ENCODE measurements at places on chromosomes 16 and 17.

DNA sequence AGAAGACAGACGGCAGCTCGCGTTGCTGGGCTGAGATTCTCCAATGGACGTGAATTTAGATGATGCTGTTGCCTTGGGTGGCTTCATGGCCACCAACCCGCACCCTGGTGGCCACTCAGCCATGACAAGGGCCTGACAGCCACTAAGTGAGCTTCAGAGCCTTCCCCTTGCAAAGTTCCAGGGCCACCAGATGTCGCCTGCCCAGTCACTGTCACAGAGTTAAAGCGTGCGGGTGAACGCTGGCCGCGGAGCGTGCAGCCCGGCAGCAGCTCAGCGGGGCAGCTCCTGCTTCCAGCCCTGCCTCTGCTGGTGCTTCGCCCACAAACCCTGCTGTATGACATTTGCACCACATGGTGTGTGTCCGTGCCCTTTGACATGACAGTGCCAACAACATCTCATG, 13.3 kb upstream of the KREMEN2 start:
- DNase-seq: no peak

DNA sequence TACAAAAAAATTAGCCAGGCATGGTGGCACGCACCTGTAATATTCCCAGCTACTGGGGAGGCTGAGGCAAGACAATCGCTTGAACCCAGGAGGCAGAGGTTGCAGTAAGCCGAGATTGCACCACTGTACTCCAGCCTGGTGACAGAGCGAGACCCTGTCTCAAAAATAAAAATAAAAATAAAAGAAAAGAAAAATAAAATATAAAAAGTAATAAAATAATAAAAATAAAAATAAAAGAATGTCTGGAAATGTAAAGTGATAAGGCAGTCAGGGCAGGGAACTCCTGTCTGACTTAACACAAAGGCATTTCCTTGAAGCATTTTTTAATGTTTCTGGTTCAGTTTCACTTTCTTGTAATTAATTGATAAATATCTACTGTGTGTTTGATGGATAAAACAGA, 34.7 kb upstream of the DNAJA2 start:
- no peak for DNase-seq

- DNase-seq: no peak
These were observed 29.6 kb upstream of the ASGR2 start for GRCh38 chr17:7144213-7144612.

- DNase-seq: no peak
These were observed 377 bp upstream of the CRHR1 start for GRCh38 chr17:45783593-45784292.

- no peak for DNase-seq
These were observed 54.3 kb upstream of the NOL11 start for GRCh38 chr17:67663457-67663856.

DNA sequence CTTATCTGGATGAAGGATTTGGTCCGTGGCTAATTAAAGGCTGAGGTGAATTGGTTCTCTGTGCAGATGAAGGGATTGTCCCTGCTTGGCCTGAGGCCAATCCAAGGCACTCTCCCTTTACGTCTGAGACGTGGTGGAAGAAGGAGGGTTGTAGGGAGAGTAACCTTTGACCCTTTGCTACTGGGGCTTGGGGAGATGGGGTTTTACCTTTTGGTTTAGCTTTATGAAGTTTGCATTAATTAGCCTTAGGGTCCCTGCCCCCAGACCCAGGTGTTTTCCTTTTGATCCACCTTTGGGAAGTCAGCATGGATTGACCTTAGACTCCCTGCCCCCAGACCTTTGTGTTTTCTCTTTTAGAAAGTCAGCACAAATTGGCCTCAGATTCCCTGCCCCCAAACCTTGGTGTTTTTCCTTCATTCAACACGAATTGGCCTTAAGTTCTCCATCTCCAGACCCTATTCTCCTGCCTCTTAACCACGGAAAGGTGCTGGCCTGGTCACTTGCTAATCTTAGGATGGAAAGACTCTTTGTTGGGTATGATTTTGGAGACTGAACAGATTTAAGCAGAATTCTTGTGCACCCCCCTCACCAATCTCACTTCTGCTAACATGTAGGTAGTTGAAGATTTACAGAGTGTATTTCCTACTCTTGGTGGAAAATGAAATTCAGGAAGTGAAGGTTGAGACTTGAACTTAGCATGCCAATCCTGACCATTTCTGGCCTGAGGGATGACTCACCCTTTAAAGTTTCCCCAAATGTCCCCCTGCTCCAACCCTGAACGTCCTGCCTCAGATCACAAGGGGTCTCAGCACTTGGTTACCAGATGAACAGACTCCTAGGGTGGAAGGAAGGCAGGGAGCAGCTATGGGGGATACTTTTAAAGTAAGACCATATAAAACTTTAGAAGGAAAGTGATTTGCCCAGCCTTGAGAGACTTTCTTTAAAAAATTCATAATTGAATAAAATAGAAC, 23.1 kb upstream of the MMD start:
- DNase-seq: no peak

GRCh38 chr16:20839504-20839903, 33.2 kb downstream of the REXO5 start:
- DNase-seq: no peak

DNA sequence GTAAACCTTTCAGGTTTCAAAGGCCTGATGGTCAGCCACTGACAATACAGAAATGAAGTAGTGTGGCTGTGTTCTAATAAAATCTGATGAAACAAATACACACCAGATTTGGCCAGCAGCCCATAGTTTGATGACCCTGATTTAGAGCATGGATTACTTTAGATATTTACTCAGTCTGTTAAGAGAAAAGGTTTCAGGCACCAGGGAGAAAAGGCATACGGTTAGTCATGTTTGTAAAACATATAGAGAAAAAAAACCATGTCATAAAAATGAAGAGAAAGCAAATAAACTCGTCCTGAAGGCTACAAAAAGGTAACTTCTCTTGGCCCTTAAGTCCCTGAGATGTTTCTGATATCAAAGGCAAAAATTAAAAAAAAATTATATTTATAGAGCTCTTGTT, 112.1 kb downstream of the ADAMTS18 start:
- DNase-seq: no peak

DNA sequence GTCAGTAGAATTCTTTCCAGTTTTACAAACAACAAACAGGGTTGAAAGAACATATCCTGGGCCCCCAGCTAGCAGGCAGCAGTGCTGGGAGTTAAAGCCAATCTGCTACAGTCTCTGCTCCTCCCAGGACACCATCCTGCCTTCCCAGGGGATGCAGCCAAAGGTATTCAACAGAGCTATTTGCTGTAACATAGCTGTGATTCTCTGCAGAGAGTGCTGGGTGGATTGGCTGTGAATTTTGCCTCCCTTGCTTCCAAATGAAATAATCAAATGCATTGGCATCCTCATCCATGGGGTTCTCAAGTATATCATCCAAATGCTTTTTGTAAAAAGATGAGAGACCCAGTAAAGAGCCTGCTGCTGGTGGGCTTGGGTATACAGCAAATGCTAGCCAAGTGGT, 124.3 kb downstream of the NPIPB5 start:
- DNase-seq: no peak

DNA sequence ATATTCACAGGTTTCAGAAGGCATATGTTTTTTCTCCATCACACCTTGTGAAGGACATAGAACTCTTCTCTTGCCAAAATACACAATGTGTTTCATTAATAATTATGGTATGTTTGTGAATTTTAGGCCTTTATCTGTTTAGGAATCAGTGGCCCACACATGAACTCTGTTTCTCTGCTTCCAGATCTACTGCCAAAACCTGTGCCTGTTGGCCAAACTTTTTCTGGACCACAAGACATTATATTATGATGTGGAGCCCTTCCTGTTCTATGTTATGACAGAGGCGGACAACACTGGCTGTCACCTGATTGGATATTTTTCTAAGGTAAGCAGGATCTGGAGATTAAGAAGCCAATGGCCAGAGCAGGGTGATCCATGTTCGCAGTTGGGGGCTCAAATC, 26.4 kb downstream of the TAC4 start:
- DNase-seq: no peak

GRCh38 chr16:49738832-49739231, 117.1 kb downstream of the ZNF423 start:
- no peak for DNase-seq

- no peak for DNase-seq
These were observed 42.4 kb upstream of the NF1 start for GRCh38 chr17:31052187-31052889.

- no peak for DNase-seq
These were observed 77.5 kb downstream of the GNAO1 start for GRCh38 chr16:56268799-56269198.

- DNase-seq: no peak
These were observed 10.8 kb downstream of the SSH2 start for GRCh38 chr17:29918922-29919856.

DNA sequence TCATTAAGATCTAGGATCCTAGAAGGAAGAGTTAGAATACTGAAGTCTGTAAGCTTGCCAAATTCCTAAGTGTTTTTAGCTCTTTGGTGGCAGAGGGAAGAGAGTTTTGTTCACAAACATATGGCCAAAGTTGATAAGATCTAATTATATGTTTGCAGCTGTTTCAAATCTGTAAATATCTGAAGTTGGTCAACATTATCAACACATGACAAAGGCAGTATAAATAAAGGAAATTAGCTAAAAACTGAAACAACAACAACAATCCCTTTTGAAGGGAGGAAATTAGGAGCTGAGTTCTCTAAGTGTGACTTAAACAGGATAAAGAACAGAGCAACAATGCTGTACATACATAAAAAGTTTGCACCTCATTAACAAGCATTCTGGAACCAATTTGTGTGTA, 208.7 kb downstream of the KCNJ2 start:
- no peak for DNase-seq

DNA sequence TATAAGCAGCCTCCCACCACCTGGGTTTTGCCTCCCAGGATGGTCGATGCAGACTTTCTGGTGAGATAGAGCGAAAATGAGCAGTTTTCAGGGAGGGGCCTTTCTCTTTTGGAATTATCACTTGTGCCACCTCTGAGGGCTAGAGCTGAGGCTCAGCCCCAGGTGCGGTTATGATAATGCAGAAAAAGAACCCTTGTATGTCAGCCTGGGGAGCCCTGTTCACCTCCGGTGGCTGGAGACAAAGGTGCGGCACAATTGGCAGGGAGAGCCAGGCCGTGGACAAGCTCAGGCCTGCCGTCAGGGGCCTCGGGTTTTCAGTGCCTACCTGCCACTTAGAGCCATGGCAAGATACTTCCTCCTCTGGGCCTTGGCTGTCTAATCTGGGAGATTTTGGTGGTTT, 4.4 kb downstream of the SCPEP1 start:
- DNase-seq: no peak

- DNase-seq: no peak
These were observed 188.0 kb downstream of the HAPSTR1 start for GRCh38 chr16:9279291-9280068.

DNA sequence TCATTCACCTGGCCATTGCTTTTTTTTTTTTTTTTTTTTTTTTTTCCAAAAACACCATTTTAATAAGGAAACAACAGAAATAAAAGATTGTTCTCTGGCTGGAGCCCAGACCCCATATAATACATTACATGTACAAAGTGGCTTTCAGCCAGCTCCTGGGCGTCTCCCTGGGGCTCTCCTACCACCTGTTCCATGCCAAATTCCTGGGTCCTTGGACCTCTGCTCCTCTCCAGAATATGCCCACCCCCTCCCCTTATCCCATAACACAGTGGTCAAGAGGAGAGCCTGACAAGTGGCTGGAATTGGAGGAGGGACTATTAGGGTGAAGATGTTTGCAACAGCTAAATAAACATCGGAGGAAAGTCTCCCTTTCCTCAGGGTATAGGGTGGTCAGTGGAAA, 3.6 kb upstream of the PHF12 start:
- DNase-seq: no peak

- no peak for DNase-seq
These were observed 122.6 kb upstream of the MON1B start for GRCh38 chr16:77068402-77068801.

GRCh38 chr17:30363715-30364202, 15.0 kb upstream of the CPD start:
- DNase-seq: no peak

DNA sequence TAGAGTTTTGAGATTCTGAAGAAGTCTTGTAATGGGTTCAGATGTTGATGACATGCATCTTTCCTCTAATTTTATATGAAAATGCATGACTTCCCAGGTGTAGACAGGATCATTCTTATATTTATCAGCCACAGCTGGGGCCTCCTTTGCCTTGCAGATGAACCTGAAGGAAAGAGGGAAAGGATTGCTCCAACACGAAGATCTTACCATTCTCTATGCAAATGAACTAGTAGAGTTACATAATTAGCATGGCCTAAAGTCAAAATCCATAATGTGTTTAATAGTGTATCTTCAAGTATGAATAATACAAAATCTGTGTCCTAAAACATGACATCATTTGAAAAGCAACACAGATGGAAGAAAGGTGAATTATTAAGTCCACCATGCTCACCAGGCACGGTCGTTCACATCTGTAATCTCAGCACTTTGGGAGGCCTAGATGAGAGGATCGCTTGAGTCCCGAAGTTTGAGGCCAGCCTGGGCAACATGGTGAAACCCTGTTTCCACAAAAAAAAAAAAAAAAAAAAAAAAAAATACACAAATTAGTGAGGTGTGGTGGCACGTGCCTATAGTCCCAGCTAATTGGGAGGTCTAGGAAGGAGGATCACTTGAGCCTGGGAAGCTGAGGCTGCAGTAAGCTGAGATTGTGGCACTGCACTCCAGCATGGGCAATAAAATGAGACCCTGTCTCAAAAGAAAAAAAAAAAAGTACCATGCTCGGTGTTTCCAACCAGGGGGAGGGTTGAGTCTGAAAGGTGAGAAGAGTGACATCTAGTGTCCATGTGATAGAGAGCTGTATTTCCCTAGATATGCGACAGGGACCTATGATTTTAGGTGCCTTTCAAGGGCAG, 6.3 kb downstream of the VWA3A start:
- DNase-seq: peak; percentile 24

DNA sequence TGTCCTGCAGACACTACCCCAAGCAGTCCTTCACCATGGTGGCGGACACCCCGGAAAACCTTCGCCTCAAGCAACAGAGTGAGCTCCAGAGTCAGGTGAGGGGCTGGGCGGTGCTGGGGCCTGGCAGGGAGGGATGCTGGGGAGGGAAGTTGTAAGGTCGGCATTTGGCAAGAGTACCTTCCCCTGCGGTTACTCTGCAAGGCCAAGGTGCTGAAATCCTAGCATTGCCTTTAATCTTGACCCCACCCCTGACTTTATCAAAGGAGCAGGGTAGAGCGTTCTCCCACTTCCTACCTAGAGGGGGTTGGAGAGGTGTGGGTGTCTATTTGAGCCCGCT, 20.5 kb downstream of the LASP1 start:
- DNase-seq: no peak

DNA sequence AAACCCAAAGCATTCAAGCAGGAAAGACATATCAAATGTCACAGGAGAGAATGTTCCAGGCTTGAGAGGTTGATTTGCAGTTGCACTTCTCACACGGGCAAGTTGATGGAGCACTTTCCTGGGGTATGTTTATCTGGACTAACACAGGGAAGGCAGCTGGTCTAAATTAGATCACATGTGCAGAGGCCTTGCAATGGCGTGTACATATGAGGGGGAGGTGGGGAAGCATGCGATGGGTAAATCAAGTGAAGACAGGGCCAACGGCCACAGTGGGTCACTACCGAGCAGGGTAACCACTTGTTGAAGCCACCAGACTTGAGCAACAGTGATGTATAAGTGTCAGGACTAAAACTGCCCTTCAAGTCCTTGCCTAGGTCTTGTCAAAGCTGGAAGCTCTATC, 156.6 kb upstream of the MAF start:
- DNase-seq: no peak

GRCh38 chr17:38746849-38747462, 1.2 kb downstream of the PCGF2 start:
- no peak for DNase-seq
